Right cardiac atrium (tissue), 5 donors: ENCODE measurements at places on chromosomes 16 and 17.
A peak's percentile ranks its signal among the peaks of the same experiment; 100 is the strongest.

DNA sequence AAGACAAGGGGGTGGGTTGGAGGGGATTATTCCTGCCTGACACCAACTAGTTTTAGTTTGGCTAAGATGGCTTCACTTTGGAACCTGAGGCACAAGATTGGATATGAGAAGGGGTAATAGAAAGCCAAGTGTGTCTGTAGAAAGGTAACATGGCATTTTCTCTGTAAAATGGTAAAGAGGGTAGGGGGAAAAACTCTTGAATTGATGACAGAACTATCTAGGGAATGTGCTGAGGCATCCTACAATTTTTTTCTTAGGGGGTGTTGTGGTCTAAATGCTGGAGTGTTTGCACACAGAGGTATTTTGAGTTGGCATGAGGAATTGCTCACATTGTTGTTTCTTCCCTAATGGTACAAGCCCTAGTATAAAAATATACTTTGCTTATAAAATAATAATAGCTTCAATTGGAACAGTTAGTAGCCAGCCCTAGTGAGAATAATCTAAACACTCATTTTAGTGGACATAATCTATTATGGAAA lies 25.8 kb downstream of the YPEL2 start:
- DNase-seq = no peak

DNA sequence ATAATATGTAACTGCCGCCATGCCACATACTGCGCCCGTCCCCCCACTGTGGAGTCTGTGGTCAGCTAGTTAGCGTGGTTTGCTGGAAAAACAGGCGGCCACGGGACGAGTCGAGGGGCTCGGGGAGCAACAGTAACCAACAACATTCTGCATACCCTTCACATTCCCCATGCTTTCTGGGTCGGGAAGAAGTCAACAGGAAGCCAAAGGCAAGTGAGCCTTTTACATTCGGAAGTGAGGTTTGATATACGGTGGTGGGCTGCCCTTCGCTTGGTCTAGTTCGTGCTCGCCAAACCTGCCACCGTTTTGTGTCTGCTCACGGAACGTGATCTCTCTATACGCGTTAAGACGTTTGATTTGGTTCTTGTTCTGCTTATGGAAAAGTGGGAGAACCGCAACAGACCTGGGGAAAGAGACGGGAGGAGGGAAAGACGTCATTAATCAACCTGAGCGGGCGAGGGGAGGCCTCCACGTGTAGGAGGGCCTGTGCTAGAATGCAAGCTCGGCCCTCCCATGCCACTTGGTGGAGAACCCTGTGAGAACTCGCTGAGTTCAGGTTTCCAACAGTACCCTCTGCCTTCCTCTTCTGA lies 28.9 kb upstream of the CFAP20 start:
- DNase-seq = no peak

GRCh38 chr17:1759529-1759928 lies 2.3 kb upstream of the SERPINF1 start:
- no peak for DNase-seq

DNA sequence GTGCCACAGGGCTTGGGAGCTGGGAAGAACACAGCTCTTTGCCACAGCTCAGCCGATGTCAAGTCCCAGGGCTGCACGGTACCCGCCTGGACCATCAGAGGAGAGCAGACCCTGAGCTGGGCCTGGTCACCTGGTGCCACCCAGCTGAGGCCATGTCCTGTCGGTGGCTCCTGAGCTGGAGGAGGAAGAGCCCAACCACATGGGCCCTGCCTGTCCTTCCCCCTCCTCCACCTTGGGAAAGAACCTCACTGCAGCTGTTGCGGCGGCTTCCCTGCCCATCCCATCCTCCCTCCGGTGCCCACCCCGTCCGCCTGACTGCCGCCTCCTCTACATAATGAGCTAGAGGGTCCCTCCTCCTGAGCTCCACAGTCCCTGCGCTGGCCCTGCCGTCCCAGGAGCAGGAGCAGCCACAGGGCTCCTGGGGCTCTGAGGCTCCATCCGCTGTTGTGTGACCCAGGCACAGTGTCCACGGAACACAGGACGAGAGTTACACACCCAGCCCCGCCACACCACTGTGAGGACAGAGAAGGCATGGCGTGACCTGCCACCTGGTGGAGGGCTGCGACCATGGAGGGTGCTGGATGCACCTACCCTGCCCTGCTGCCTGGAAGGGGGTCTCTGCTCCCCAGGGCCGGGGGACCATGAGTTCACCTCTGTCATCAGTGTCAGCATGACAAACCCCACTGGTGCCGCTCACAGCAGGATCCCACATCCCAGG lies 21.4 kb upstream of the CHMP6 start:
- DNase-seq = peak; percentile 57

DNA sequence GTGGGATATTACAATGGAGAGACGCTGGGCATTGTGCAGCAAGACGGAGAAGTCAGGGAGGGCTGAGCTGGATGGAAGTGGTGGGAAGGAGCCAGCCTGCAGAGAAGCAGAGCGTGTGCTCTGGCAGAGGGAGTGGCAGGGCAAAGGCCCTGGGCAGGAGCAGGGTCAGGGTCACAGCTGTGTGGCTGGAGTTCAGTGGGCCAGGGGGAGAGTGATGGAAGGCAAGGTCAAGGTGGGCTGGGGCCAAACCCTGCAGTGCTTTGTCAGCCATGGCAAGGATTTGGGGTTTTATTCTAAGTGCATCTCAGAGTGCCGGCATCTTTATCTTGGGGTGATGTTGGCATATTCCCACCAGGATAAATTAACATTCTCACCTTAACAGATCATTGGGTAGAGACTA lies 31.9 kb upstream of the C16orf78 start:
- no peak for DNase-seq

DNA sequence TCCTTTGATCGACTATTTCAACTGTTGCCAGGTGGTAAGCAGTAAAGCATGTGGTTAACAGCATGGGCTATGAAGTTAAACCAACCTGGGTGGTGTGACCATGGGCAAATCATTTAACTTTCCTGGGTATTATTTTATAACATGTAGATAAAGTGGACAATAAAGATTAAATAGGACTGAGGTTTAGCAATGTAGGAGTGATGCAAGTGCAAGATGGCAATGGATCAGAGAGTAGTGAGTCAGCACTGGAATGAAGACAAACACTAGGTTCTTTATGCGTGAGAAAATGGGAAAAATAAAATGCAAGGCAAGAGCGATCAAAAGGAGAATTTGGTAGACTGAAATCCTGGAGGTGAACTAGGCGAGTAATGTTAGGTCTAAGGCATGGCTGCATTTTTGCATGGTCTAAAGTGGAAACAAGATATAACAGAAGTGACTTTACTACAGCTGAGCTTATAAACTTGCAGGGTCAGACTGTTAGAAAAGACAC lies 222.4 kb upstream of the AXIN2 start:
- no peak for DNase-seq

DNA sequence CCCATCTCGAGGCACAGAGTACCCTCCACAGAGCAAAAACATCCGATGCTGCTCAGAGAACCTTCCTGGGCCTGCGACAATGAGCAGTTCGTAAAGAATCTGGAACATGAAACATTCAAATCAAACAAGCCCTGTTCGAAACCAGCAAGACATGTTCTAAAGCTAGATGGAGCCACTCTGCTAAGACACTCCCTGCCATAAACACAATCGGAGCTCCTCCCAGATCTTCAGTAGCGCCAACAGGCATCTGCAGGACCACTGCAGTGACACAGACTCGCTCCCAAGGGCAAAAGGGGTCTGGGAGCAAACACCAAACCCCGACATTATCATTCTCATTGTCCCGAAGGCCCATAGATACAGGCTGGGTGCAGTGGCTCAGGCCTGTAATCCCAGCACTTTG lies 108.7 kb downstream of the ZFHX3 start:
- DNase-seq = peak; percentile 65

- DNase-seq = no peak
These were observed 22.9 kb downstream of the MMD start for GRCh38 chr17:55398689-55399088.

DNA sequence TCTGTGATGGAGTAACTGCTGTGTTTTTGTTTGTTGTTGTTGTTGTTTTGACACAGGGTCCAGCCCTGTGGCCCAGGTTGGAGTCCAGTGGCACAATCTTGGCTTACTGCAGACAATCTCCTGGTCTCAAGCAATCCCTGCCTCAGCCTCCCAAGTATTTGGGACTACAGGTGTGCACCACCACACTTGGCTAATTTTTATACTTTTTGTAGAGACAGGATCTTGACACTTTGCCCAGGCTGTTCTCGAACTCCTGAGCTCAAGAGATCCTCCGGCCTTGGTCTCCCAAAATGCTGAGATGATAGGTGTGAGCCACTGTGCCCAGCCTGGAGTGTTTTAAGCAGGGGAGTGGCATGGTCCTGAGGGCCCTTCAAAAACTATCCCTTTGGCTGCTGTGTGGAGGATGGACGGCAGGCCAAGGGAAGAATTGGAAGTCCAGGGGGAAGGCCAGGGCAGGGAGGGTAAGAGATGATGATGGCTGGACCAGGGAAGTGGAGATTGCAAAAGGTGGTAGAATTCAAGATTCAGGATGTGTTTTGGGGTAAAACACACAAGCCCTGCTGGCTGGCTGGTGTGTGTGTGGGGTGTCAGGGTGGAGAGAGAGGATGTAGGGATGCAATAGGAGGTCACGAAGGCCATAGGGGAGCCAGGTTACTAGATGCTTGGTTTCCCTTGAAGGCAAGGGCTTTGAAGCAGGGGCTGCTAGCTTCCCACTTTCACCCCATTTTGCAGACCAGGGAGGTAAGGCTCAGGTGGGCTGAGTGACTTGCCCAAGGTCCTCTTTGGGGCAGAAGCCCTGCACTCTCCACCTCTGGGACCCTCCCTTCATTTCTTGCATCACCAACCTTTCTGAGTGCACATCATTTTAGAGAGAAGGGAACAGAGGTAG lies 18.8 kb upstream of the PLLP start:
- no peak for DNase-seq

DNA sequence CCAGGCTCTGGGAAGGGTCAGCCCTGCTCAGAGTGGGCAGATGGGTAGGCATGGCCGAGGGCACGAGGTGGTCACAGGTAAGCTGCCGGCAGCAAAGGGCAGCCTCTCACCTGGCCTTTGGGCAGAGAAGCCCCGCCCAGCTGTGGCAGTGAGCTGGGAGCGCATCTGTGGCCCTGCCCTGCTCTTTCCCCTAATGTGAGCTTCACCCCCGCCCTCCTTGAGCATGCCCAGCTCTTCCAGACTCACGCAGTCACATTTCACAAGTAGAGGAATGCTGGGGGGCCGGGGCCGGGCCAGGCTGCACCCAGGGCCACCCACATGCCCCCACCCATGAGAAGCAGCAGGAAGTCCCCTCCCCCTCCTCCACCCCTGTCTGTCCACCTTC lies 40.7 kb upstream of the SLC38A10 start:
- DNase-seq = peak; percentile 56

- DNase-seq = no peak
These were observed 24.5 kb upstream of the SUPT4H1 start for GRCh38 chr17:58376472-58377000.

GRCh38 chr17:76264425-76264754 lies 758 bp upstream of the UBALD2 start:
- DNase-seq = no peak

DNA sequence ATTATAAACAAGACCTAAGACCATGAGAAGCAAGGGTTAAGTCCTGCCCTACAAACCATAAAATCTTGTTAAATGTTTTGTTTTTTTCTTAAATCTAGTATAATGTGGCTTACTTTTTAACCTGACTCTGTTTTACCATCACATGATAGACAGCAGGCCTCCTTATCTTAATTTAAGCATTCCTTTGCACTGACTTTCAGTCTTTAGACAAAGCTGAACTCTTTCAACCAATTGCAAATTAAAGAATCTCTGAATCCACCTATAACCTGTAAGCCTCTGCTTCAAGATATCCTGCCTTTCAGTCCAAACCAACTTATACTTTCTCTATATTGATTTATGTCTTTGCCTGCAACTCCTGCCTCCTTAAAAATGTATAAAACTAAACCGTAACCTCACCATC lies 478.5 kb downstream of the GRIN2A start:
- DNase-seq = no peak

- no peak for DNase-seq
These were observed 396.2 kb upstream of the KIF2B start for GRCh38 chr17:53426505-53426904.

- DNase-seq = no peak
These were observed 161.0 kb downstream of the CBLN1 start for GRCh38 chr16:49120631-49121030.

DNA sequence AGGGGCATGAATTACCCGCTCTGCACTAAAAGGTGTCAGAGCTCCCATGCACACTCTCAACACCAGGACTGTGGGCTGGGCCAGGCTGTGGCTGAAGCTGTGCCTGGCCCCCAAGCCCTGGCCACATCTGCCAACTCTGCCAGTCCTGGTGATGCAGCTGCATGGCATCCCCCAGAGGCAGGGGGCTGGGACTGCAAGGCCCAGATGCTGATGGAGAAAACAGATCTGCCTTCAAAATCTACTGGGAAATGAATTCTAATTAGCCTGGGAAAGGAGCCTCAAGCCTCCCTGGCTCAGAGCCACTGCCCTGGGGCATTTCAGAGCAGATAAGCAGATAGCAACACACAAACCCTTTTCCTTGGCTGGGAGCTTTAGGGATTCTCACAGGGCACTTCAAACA lies 3.4 kb downstream of the CHST6 start:
- no peak for DNase-seq

- no peak for DNase-seq
These were observed 160.6 kb downstream of the PRKCB start for GRCh38 chr16:23996258-23996955.

GRCh38 chr16:67598527-67598926 lies 36.2 kb downstream of the CTCF start:
- no peak for DNase-seq

DNA sequence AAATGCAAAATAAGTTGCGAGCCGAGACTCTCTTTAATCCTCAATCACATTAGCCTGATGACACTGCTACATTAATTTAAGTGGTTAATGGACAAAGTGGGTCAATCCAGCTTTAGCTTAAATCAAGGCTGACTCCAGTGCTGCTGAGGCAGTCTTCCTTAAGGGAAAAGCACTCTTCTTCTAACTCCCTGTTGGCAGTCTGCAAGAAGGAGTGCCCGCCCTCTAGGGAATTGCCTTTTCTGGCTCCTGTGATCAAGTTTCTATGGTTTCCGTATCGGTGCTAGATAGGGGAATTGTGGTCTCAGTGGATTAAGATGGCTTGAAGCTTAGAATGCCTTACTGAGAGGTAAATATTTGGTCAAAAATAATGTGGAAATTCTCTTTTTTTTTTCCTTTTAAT lies 41.0 kb downstream of the HS3ST3B1 start:
- no peak for DNase-seq

DNA sequence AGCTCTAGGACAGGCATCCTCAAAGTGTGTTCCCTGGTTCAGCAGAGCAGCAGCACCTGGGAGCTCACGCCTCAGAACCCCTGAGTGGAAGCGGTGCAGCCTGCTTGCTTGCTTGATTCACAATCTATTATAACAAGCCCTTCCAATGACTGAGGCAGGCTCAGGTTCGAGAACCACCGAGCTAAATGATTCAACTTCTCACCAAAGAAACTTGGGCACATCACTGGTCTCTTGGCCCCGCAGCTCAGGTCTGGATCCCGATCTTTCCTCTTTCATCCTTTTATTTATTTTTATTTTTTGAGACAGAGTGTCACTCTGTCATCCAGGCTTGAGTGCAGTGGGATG lies 24.5 kb downstream of the CLUH start:
- no peak for DNase-seq

- no peak for DNase-seq
These were observed 22.6 kb upstream of the MLKL start for GRCh38 chr16:74723256-74723655.
